ENCODE measurements at places on chromosomes 6 and 20.
A peak's percentile ranks its signal among the peaks of the same experiment; 100 is the strongest.

DNA sequence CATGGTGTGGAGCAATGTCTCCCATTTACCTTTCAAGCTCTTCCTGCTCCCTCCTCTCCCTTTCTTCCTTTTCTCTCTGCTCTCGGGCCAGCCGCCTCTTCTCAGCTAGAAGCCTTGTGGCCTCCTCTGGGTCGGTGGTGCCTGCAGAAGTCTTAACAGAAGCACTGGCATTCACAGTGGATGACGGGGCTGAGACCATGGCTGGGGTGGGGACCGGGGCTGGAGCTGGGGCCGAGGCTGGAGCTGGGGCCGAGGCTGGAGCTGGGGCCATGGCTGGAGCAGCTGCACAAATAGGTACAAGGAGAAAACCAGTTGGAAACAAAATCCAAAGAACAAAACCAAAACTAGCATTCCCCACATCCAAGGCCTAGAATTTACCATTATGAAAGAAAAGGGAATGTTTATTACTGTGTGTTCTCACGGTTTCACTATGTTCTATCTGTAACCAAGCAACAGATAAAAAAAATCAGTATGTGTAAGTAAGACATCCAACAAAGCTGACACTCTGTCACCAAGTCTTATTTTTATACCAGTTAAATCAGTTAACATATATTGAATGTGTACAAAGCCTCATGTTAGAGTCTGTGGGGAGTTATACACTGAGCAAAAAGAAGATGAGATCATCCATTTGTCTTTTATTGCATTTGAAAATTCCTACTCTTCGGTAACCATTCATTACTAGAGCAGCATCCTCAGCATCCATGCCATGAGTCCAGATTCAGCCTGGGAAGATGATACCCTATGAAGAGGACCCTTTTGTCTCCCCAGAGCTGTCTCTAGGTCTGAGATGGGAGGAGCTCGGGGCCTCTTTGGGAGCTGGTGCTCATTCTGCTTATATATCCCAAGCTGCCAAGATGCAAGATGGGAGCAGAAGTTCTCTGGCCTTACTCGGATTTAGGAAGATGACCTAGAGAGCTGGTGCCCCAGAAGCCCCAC is 73.0 kb upstream of the BCLAF1 start:
- H3K4me1 ChIP-seq = peaks cover 4% of the 10 kb centered on the region
- peaks cover 22% of the 10 kb centered on the region for H3K27me3 ChIP-seq
- no peaks in the 10 kb centered on the region for H3K36me3 ChIP-seq
- H3K27ac ChIP-seq = no peak overlapping the region
- no peak for DNase-seq
- no peak overlapping the region for H3K4me3 ChIP-seq

DNA sequence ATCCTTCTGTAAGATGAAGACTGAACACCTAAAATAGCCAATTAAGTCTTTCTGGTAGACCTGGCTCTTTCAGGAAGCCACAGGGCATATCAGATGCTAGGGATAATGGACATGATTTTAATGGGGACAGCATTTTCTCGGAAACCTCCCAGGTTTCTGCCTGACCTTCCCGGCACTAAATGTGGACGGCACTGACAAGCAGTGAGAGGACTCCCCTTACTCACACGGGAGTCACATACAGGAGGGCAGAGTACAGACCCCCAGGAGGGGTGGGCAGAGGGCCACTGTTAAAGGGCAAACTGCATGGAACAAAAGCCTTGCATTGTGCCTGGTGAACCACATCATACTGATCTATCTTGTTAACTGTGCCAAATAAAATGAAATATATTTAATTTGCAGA is 19.9 kb downstream of the PSMG4 start:
- H3K36me3 ChIP-seq = peaks cover 8% of the 10 kb centered on the region
- peaks cover 7% of the 10 kb centered on the region for H3K4me1 ChIP-seq
- DNase-seq = no peak
- no peak overlapping the region for H3K4me3 ChIP-seq
- H3K27me3 ChIP-seq = no peaks in the 10 kb centered on the region
- no peak overlapping the region for H3K27ac ChIP-seq

DNA sequence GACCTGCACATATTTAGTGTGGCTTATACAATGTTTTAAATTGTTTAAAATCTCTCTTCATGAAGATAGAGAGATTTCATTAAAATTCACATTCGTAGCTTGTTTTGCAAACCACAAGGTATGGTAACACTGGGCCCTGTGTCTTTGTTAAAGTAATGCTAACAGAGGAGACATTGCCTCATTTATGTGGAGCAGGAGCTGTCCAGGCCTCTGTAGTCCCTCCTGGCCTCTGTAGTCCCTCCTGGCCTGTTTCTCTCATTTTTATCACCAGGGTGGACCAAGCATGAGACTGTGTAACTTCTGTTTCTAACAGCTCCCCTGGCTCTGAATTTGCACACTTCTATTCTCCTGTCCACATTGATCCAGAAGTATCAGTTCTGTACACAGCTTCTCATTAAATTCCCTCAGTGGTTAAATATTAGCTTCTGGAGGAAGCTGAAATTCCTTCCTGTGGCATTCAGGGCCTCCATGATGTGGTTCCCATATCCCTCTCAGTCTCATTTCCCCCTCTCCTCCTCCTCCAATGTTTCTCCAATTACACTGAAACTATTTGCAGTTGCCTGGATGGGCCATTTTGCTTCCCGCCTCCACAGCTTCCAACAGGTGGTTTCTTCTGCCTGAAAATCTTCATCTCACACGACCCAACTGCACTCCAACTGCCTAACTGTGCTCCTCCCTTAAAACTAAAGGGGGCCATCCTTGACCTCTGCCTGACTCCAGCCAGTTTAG is 340.4 kb downstream of the SYNE1 start:
- peaks cover 20% of the 10 kb centered on the region for H3K36me3 ChIP-seq
- no peaks in the 10 kb centered on the region for H3K27me3 ChIP-seq
- peak overlapping the region; percentile 27 for H3K27ac ChIP-seq
- peak overlapping the region; percentile 3 for H3K4me3 ChIP-seq
- no peak for DNase-seq

DNA sequence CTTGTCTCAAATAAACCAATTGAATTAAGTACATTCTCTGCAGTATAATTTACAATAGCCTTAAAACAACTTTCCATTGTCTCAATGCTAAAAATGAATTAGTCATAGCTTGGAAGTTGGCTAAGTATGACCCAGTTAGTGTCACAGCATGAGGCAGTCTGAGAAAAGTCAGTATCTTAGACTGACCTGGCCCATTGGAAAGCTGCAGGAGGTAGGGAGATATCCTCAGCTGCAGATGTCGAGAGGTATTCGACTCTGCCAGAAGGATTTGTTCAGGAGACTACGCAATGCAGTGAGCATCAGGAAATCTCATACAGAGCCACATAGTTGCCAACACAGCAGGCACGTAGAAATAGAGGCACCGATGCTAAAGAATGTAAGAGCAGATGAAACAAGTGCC is 350.9 kb upstream of the NRSN1 start:
- H3K4me3 ChIP-seq = no peak overlapping the region
- no peaks in the 10 kb centered on the region for H3K27me3 ChIP-seq
- no peaks in the 10 kb centered on the region for H3K4me1 ChIP-seq
- DNase-seq = no peak

DNA sequence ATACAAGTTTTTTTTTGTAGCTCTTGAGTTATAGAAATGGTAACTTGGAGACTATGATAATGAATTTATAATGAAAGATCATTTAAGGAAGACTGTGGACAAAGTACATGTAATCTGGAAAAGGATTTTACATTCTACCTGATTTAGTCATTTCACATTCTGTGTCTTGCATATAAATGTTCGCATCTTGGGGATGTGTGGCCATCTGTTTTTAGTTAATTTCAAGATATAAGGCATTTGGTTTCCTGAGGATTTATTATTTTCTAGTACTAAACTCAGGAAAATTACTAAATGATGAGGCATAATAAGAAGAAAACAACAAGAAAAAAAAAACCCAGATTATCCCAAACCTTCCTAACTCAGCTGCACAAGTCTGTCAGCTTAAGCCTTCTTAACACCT is 112.7 kb upstream of the PRL start:
- no peak overlapping the region for H3K27ac ChIP-seq
- no peak overlapping the region for H3K4me3 ChIP-seq
- H3K4me1 ChIP-seq = no peaks in the 10 kb centered on the region

DNA sequence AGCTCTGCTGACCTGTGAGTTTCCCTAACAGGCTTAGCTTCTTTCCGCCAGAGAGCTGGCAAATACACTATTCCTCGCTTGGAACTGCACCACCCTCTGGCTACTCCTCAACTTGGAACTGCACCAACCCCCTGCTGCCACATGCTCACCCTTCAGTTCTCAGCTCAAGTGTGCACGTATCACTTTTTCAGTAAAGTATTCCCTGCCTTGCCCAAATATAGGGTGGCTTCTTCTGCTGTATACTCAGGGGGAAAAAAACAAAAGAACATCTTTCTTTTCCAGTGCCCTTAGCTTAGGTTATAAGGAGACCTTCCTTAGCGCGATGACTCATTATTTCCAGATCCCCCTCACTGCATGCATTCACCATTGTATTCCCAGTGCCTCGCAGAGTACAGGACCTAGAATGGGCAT is 21.2 kb downstream of the GNAS-AS1 start:
- DNase-seq = no peak
- H3K36me3 ChIP-seq = no peaks in the 10 kb centered on the region
- no peak overlapping the region for H3K27ac ChIP-seq

DNA sequence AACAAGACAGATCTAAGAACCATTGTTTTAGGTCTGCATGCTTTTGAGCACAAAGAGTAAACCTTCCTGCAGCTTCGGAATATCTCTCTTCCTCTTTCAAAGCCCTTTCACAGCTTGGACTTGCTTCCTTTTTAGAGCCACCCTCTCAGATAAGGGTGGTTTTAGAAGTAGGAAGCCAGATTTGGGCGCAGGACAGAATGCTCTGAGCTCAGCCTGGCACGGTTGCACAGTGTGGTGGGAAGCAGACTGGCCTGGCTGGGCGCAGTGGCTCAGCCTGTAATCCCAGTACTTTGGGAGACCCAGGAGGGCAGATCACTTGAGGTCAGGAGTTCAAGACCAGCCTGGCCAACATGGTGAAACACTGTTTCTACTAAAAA is 35.6 kb upstream of the PNRC1 start:
- H3K27ac ChIP-seq = no peak overlapping the region
- peaks cover 1% of the 10 kb centered on the region for H3K4me1 ChIP-seq
- H3K4me3 ChIP-seq = no peak overlapping the region
- no peak for DNase-seq

GRCh38 chr20:45011108-45011526 is 44.8 kb downstream of the STK4 start:
- peak; percentile 42 for DNase-seq
- H3K4me3 ChIP-seq = peak overlapping the region; percentile 3
- H3K27me3 ChIP-seq = no peaks in the 10 kb centered on the region
- H3K27ac ChIP-seq = peak overlapping the region; percentile 26
- H3K36me3 ChIP-seq = peaks cover 84% of the 10 kb centered on the region

DNA sequence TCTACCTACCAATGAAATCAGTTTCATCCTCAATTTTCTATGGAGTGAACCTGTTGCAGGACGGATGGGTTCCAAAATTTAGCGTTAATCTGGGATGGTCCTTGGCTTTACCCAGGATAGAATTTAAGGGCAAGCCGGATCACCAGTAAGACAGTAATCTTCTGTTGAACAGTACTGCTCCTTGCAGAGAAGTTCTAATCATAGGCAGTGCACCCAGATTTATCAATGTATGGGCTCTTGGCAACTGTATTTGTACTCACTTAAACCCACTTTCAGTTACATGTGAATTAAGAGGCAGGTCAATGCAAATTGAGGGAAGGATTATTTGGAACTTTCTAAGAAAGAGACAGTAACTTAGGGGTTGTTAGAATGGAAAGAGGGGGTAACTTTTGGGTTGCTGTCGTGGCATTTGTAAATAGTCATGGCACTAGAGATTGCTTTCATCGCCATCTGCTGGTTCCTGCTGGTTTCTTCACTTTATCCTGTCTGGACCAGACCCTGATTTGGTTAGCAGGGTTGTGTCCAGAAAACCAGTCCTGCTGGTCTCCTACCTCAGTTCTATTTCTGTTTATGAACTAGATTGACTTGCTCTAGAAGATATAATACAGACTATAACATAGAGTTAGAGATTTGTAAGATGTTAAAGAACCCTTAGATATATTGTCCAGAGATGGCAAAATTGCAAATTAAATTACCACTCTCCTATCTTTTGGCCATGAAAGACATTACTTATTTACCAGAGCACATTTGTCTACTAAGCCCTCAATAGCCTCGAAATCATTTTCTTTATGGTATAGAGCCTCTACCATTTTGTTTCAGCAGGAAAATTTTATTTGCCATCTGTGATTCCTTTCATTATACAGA is 646.3 kb downstream of the UTRN start:
- peaks cover 1% of the 10 kb centered on the region for H3K4me1 ChIP-seq
- H3K4me3 ChIP-seq = no peak overlapping the region

DNA sequence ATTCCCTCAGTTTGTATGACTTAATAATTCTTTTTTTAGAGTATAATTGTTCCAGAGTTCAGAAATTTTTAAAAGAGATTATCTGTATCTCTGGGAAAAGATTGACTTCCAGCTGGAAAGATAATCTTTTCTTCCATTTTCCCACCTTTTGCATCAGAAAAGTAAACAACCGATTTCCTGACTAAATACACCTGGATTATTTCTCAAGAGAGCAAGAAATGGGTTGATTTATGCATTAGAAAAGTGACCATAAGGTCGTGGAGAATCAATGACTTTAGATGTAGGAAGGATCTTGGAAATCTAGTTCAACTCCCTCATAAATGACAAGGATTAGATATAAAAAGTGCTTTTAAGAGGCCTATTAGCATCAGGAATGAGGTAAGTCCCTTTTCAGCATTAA is 79.9 kb downstream of the SGK1 start:
- peaks cover 3% of the 10 kb centered on the region for H3K36me3 ChIP-seq
- no peak overlapping the region for H3K27ac ChIP-seq
- H3K27me3 ChIP-seq = no peaks in the 10 kb centered on the region
- DNase-seq = no peak
- H3K4me3 ChIP-seq = no peak overlapping the region
- peaks cover 16% of the 10 kb centered on the region for H3K4me1 ChIP-seq

GRCh38 chr6:163711615-163712565 is 297.4 kb downstream of the QKI start:
- H3K27me3 ChIP-seq = peaks cover 18% of the 10 kb centered on the region
- H3K4me3 ChIP-seq = no peak overlapping the region
- H3K4me1 ChIP-seq = peaks cover 14% of the 10 kb centered on the region
- H3K27ac ChIP-seq = no peak overlapping the region
- DNase-seq = no peak

DNA sequence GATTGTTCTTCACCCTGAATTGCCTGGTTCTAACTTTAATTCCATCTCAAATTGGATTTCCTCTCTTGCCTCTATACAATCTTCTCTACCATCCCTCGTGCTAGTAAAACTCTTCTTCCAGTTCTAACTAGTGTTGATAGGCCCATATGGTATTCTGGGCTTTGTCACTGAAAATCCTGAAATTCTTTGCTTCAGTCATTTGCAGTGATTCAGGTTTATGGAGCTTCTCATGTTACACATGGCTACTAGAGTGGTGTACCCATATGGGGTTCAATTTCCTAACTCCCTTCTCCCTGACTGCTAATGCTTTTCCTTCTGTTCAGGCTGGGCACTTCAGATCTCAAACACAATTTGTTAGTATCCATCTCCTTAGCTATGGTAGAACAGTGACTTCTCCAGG is 956.6 kb downstream of the KIF16B start:
- no peaks in the 10 kb centered on the region for H3K4me1 ChIP-seq
- no peak overlapping the region for H3K27ac ChIP-seq
- no peak for DNase-seq
- no peaks in the 10 kb centered on the region for H3K36me3 ChIP-seq
- no peaks in the 10 kb centered on the region for H3K27me3 ChIP-seq

Data from effector memory CD8-positive, alpha-beta T cell (primary cell).